ENCODE measurements at places on chromosomes 11 and 22.

- H3K27me3 ChIP-seq: no peaks in the 10 kb centered on the region
- peak; percentile 17 for DNase-seq
- peak overlapping the region; percentile 93 for H3K27ac ChIP-seq
- H3K4me3 ChIP-seq: peak overlapping the region; percentile 88
- peaks cover 65% of the 10 kb centered on the region for H3K4me1 ChIP-seq
Observed at GRCh38 chr22:37485395-37486223, 575 bp downstream of the MFNG start.

DNA sequence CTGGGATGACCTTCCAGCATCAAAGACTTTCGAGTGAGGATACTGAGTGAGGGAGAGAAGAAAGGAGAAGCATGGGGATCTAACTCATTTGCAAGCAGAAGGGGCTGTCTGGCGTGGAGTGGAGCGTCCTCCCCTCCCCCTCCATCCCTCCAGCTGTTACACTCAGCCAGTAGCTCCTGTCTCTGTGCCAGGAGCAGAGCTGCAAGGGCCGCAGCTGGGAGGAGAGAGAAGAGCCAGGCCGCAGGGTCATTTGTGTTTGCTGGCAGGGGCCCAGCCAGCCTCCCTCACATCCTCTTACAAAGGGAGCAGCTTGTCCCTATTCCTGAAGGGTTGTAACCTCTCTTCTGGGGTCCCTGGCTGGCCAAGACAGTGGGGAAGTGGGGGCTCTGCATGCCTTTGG, 57.9 kb downstream of the NECTIN1 start:
- no peak overlapping the region for H3K4me3 ChIP-seq
- DNase-seq: no peak
- no peak overlapping the region for H3K27ac ChIP-seq
- peaks cover 5% of the 10 kb centered on the region for H3K27me3 ChIP-seq
- peaks cover 9% of the 10 kb centered on the region for H3K4me1 ChIP-seq
- no peaks in the 10 kb centered on the region for H3K36me3 ChIP-seq

GRCh38 chr22:50051930-50052329, 6.2 kb downstream of the TTLL8 start:
- DNase-seq: no peak
- no peak overlapping the region for H3K4me3 ChIP-seq
- peaks cover 2% of the 10 kb centered on the region for H3K27me3 ChIP-seq
- H3K4me1 ChIP-seq: no peaks in the 10 kb centered on the region

DNA sequence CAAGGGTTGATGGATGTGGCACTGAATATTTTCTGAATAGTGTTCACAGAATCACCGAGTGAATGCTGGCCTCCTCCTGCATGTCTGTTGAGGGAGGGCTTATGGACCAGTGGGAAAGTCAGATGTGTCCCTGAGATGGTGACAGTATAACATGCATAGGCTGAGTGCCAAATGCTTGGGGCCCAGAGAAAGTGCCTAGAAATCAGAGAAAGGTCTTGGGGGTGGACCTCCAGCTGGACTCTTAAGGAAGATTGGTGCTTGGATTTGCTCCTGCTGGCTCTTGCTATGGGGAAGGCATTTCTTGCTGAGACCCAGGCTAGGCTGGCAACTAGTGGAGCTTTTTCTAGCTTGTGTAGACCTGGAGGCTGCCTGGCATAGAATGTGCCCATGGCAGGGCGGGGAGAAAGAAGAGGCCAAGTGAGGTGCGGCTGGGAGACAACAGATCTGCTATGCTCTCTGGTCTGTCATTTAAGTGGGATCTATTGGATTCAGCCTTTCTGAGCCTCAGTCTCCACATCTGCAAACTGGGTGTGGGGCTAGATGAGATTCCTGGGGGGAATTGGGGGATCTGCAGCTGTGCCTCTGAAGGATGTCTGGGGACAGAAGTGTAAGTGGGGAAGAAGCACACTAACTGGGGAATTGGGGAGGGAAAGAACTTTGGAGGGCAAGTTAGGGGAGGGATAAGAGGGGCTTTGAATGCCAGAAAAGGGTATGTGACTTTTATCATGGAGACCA, 27.4 kb downstream of the ZNRF3 start:
- no peak overlapping the region for H3K4me3 ChIP-seq
- H3K27ac ChIP-seq: no peak overlapping the region
- H3K36me3 ChIP-seq: no peaks in the 10 kb centered on the region
